ENCODE measurements at places on chromosomes 1 and 21.

- DNase-seq = no peak
Observed at GRCh38 chr1:82538876-82539275, 738.1 kb downstream of the ADGRL2 start.

GRCh38 chr1:78419309-78419708, 71.5 kb upstream of the PTGFR start:
- DNase-seq = no peak

DNA sequence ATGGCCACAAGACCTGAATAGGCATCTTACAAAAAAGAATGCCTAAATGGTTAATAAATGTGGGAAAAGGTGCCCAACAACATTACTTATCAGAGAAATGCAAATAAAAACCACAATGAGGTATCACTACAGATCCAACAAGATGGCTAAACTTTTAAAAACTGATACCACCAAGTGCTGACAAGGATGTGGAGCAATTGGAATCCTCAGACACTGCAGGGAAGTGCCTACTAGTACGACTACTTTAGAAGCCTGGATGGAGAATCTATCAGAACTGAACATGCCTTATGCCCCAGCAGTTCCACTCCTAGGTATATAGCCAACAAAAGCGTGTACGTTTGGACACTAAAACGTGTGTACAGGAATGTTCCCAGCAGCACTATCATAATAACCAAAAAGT, 19.9 kb downstream of the TNFRSF8 start:
- DNase-seq = no peak

DNA sequence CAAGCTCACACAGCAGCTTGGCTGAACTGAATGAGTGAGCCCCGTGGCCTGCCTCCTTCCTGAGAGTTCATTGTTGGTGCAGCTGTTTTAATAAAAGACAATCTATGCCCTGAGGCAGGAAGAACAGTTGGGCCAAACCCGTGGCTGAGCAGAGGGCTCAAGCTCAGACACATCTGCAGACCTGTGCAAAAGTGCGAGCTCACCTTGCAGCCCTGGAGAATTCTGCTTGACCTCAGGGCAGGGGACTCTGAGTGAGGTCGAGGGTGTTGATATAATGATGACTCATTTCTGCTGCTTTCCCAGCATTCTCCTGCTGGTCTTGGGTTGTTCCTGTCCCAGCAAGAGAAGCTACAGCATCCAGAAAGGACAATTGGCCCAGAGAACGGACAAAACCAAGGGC, 61.0 kb downstream of the ATP5PO start:
- DNase-seq = no peak

- DNase-seq = no peak
Observed at GRCh38 chr1:42109600-42109999, 43.6 kb upstream of the GUCA2B start.

GRCh38 chr1:110523011-110523410, 4.0 kb upstream of the KCNA10 start:
- no peak for DNase-seq

GRCh38 chr1:236495467-236496112, 28.2 kb upstream of the LGALS8 start:
- DNase-seq = no peak

DNA sequence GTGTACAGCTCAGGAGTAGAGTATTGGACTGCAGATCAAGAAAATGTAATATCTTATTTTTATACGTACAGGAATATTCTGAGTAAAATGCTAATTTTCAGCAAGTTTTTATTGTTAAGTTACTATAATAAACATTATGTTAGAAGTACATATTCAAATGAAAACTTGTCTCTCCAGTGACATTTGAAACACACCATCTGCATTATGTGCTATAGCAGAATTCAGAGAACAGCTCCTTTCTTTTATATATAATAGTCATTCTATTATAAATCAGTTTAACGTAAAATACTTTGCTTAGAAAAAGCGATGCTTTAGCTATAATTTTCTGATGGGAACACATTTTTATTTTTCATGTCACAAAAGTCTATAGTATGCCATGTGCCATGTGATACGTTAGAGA, 249.0 kb downstream of the PTPRC start:
- DNase-seq = no peak

DNA sequence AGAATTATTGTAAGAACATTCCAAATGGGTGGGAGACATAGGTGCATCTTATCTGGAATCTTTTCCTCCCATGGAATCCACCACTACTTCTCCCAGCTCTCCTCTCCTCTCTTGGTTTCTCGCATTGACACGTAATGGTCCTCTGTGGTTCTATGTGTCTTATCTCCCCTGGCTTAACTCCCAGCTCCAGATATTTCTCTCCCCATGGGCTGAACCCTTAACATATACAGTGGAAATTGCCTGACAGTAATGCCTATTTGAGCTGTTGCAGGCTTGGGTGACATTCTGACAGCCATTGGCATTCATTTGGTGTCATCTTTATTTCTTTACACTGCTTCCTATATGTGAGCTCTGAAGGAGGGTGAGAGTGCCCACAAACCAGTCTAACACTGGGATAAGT, 118.3 kb downstream of the SPATA46 start:
- DNase-seq = no peak

Data from germinal center (tissue), 1 donor.